ENCODE measurements at places on chromosomes 2 and 18.
A peak's percentile ranks its signal among the peaks of the same experiment; 100 is the strongest.

- peak overlapping the region; percentile 97 for H3K4me3 ChIP-seq
- no peaks in the 10 kb centered on the region for H3K27me3 ChIP-seq
- no peaks in the 10 kb centered on the region for H3K36me3 ChIP-seq
Observed at GRCh38 chr2:218290316-218291261, 1.7 kb downstream of the TMBIM1 start.

DNA sequence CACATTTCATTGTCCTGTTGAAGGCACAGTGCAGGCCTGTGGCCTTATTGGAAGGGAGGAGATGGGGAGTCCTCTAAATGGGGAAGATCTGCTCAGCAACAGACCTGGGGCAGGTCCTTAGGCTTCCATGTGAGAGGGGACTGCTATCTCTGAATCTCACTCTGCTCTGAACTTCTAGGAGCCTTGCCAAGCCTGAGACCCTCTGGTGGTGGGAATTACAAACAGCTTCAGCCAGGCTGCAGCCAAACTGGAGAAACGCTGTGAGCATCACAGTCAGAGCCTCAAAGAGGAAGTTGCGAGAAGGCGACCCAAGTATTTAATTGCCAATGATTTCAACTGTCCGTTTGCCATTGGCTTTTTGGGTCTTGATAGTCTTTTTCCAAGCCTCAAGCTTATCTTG is 66.8 kb upstream of the MC2R start:
- no peaks in the 10 kb centered on the region for H3K36me3 ChIP-seq
- DNase-seq = no peak
- H3K4me3 ChIP-seq = no peak overlapping the region
- H3K4me1 ChIP-seq = no peaks in the 10 kb centered on the region
- no peak overlapping the region for H3K27ac ChIP-seq

GRCh38 chr2:46650556-46651001 is 171.2 kb downstream of the TMEM247 start:
- no peak overlapping the region for H3K27ac ChIP-seq
- no peaks in the 10 kb centered on the region for H3K4me1 ChIP-seq
- no peaks in the 10 kb centered on the region for H3K27me3 ChIP-seq
- H3K4me3 ChIP-seq = no peak overlapping the region
- H3K36me3 ChIP-seq = no peaks in the 10 kb centered on the region

- no peaks in the 10 kb centered on the region for H3K36me3 ChIP-seq
- H3K4me1 ChIP-seq = no peaks in the 10 kb centered on the region
- DNase-seq = no peak
- H3K27ac ChIP-seq = no peak overlapping the region
- no peak overlapping the region for H3K4me3 ChIP-seq
- no peaks in the 10 kb centered on the region for H3K27me3 ChIP-seq
Observed at GRCh38 chr18:21669736-21670285, 34.8 kb downstream of the ABHD3 start.

- DNase-seq = no peak
- H3K27me3 ChIP-seq = no peaks in the 10 kb centered on the region
- no peaks in the 10 kb centered on the region for H3K4me1 ChIP-seq
- H3K36me3 ChIP-seq = no peaks in the 10 kb centered on the region
- H3K27ac ChIP-seq = no peak overlapping the region
Observed at GRCh38 chr2:164911832-164912231, 43.5 kb downstream of the SLC38A11 start.

GRCh38 chr18:13918898-13919297 is 3.6 kb upstream of the MC2R start:
- H3K27me3 ChIP-seq = no peaks in the 10 kb centered on the region
- no peaks in the 10 kb centered on the region for H3K36me3 ChIP-seq
- DNase-seq = no peak
- no peak overlapping the region for H3K4me3 ChIP-seq

DNA sequence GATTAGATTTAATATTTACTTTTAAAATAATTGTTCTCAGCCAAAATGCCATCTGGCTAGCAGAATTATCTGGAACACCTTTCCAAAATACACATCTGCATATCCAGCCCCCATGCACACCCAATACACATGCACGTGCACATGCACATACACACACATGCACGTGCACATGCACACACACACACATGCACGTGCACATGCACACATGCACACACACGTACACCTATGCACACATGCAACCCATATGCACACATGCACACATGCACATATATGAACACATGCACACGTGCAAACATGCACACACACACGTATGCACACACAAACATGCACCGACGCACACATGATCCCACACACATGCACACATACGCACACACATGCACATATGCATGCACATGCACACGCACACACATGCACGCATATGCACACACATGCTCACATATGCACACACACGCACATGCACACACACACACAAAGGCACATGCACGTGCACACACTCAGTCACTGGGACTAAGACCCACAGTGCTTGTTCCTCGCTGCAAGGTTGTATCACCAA is 53.5 kb downstream of the COPS8 start:
- no peaks in the 10 kb centered on the region for H3K36me3 ChIP-seq
- no peaks in the 10 kb centered on the region for H3K4me1 ChIP-seq
- H3K27ac ChIP-seq = no peak overlapping the region
- no peak overlapping the region for H3K4me3 ChIP-seq
- DNase-seq = no peak

DNA sequence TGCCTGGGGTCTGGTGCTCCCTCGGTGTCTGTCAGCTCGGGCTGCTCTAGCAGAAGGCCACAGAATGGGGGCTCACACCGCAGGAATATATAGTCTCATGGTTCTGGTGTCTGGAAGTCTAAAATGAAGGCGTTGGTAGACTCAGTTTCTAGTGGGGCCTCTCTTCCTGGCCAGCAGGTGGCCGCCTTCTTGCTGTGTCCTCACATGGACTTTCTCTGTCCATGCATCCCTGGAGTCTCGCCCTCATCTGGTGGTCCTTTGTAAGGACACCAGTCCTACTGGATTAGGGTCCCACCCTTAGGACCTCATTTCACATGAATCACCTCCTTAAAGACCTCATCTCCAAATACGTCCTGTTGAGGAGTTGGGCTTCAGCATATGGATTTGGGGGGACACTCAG is 65.7 kb downstream of the RRM2 start:
- no peak overlapping the region for H3K27ac ChIP-seq
- no peaks in the 10 kb centered on the region for H3K36me3 ChIP-seq
- no peaks in the 10 kb centered on the region for H3K27me3 ChIP-seq
- no peaks in the 10 kb centered on the region for H3K4me1 ChIP-seq
- H3K4me3 ChIP-seq = no peak overlapping the region
- DNase-seq = no peak

DNA sequence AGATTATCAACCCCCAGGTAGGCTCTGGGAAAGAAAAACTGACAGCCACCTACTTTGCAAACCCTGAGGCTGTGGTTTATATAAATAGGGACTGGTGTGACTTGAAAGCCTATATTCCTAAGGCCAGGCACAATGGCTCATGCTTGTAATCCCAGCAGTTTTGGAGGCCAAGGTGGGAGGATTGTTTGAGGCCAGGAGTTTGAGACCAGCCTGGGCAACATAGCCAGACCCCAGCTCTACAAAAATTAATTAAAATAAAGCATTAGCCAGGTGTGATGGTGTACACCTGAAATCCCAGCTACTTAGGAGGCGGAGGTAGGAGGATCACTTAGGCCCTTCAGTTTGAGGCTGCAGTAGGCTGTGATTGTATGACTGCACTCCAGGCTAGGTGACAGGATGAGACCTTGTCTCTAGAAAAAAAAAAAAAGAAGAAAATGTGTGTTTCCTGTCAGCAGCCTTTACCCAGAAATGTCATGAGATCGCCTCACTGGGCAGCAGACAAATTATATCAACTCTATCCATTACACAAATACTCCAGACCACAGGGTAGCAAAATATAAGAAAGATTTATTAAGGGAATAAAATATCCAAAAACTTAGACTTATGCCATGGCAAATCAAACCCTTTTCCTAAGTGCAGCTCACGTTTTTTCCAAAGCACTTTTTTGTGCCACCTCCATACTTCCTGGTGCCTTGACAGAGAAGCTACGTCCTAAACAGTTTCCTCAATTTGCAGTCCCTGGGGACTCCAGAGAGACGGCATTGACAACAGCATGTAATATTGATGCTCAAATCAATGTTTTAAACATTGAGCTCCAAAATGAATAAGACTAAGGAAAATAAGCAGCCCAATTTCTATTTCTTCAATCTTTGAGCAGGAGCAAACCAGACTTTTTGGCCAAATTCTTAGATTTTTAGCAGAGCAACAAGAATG is 190.8 kb upstream of the NDUFV2 start:
- no peaks in the 10 kb centered on the region for H3K36me3 ChIP-seq
- H3K27ac ChIP-seq = no peak overlapping the region
- DNase-seq = no peak
- H3K4me1 ChIP-seq = no peaks in the 10 kb centered on the region
- no peaks in the 10 kb centered on the region for H3K27me3 ChIP-seq
- no peak overlapping the region for H3K4me3 ChIP-seq

DNA sequence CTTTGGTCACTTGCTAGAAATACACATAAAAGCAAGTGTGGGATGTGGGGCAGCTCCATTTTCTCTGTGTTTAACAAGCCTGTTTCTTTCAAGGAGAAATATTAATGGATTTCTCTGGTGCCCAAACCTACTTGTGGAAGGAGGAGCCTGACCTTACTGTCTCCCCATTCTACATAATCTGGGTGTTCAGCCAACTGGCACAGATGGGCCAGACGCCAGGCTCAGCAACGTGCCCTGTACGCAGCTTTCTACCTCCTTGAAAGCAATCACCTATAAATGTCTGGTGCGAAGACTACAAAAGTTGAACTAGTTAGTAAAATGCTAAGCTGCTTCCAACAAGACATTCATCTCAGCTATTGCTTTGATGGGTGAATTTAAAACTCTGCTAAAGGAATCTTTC is 33.2 kb upstream of the MYO3B start:
- DNase-seq = no peak
- no peaks in the 10 kb centered on the region for H3K27me3 ChIP-seq
- H3K36me3 ChIP-seq = no peaks in the 10 kb centered on the region
- H3K4me1 ChIP-seq = no peaks in the 10 kb centered on the region

DNA sequence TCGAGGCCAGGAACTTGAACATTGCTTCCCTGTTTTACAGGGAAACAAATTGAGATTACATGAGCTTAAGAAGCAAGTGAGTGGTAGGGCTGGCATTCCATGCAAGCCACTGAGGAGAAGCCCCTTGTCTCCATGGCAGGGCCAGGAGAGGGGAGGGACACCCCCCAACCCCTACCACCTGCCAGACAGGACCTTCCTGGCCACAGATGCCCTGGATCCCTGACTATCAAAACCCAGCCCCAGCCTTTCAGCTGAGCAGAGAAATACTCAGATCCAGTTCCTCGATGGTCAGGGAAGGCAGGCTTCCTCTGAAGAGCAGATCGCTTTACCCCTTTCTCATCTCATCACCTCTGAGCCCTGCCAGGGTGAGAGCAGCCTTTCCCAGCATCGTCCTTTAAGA is 53.8 kb upstream of the ALPP start:
- no peaks in the 10 kb centered on the region for H3K36me3 ChIP-seq
- DNase-seq = peak; percentile 3
- no peaks in the 10 kb centered on the region for H3K4me1 ChIP-seq
- no peak overlapping the region for H3K4me3 ChIP-seq

DNA sequence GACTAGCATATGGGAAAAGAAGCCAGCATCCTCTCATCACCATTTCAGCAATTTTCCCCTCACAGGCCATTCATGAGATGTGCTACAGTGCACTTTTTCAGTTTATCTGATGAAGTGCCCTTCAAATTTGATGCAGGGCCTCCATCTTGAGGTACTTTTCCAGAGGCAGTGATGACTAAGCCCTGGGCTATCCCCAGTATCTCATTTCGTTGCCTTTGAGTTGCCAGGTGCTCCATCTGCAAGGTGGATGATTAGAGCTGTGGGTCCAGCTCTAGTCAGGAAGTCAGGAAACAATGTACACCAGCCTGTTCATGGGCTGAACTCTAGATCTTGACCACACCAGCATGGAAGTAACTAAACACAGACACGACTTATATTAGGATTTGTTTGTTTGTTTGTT is 425.2 kb downstream of the METTL4 start:
- H3K27me3 ChIP-seq = no peaks in the 10 kb centered on the region
- DNase-seq = no peak
- no peak overlapping the region for H3K4me3 ChIP-seq
- H3K36me3 ChIP-seq = no peaks in the 10 kb centered on the region
- no peaks in the 10 kb centered on the region for H3K4me1 ChIP-seq
- H3K27ac ChIP-seq = no peak overlapping the region

DNA sequence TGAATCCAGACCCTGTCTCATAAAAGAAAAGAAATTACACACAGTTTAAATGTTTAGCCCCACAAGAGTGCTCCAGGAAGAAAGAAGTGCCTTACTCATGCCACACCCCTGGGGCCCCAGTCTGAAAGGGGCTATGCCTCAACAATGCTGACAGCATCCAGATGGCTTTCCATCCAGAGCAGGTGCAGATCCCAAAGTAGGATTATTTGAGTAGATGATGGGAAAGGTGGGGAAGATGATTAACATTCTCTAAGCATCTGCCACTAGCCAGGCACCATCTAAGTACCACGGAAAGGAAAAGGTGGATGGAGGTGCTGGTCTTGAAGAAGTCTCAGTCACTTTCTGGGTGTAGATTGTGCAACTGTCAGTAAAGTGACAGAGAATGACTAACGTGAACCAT is 16.3 kb downstream of the DPYSL5 start:
- no peaks in the 10 kb centered on the region for H3K36me3 ChIP-seq
- H3K4me3 ChIP-seq = no peak overlapping the region
- no peaks in the 10 kb centered on the region for H3K4me1 ChIP-seq
- no peaks in the 10 kb centered on the region for H3K27me3 ChIP-seq

- peak overlapping the region; percentile 8 for H3K27ac ChIP-seq
- no peaks in the 10 kb centered on the region for H3K27me3 ChIP-seq
- no peak overlapping the region for H3K4me3 ChIP-seq
- H3K4me1 ChIP-seq = no peaks in the 10 kb centered on the region
Observed at GRCh38 chr18:63197246-63197869, 122.2 kb downstream of the BCL2 start.

DNA sequence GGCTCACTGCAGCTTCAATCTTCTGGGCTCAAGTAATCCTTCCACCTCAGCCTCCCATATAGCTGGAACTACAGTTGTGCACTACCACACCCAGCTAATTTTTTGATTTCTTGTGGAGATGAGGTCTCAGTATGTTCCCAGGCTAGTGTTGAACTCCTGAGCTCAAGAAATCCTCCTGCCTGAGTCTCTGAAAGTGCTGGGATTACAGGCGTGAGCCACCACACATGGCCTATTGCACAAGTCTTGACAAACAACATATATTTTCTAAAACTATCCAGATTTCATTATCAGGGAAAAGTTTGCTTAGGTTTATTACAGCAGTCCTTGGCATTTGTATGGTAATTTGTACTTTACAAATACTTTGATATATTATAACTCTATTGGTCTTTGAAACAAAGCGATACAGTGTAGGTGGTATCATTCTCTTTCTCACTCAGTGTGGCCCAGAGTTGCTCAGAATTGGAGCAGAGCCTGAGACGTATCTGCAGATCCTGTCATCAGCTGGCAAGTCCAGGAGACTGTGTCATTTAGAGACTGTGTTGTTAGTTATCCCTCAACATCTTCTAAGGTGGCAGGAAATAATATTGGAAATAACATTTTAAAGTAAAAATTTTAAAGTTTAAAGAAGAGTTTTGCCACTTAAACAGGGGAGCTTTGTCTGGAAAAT is 41.4 kb downstream of the PDK1 start:
- H3K36me3 ChIP-seq = no peaks in the 10 kb centered on the region
- DNase-seq = no peak
- H3K27me3 ChIP-seq = no peaks in the 10 kb centered on the region
- no peak overlapping the region for H3K4me3 ChIP-seq
- no peaks in the 10 kb centered on the region for H3K4me1 ChIP-seq
- H3K27ac ChIP-seq = no peak overlapping the region

- DNase-seq = no peak
- H3K4me3 ChIP-seq = peak overlapping the region; percentile 17
- H3K27ac ChIP-seq = peak overlapping the region; percentile 73
- H3K4me1 ChIP-seq = no peaks in the 10 kb centered on the region
Observed at GRCh38 chr2:96763511-96764252, 3.0 kb downstream of the CNNM4 start.
